COR-L47 (cell line): ENCODE measurements at places on chromosomes 16 and 17.

DNA sequence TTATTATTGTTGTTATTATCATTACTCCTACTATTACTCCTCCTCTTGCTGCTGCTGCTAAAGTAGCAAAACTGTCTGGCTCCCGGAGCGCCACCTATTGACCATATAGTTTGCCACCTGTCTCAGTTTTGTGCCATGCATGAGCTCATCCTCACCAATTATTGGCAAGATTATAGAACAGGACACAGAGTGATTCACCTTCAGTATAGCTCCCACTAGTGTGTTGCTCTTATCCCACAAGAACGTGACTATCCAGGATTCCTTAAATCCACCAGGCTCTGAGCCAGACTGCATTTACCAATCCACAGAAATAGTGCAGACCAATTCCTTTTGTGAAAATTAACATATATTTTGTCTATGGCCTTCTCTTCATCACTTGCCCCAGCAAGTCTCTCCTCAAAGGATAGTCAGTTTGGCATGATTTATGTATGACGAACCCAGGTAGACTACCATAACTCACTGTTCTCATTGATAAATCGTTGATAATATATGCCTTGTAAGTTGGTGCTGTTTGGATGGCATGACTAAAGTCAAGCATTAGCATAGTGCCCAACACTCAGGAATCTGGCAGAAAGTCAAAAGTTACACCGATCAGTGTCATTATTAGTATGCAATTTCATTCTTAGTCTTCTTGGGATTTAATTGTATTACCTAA lies 405.5 kb upstream of the HSBP1 start:
- no peak for DNase-seq

GRCh38 chr17:72011561-72011960 lies 109.3 kb upstream of the SOX9 start:
- DNase-seq: no peak

DNA sequence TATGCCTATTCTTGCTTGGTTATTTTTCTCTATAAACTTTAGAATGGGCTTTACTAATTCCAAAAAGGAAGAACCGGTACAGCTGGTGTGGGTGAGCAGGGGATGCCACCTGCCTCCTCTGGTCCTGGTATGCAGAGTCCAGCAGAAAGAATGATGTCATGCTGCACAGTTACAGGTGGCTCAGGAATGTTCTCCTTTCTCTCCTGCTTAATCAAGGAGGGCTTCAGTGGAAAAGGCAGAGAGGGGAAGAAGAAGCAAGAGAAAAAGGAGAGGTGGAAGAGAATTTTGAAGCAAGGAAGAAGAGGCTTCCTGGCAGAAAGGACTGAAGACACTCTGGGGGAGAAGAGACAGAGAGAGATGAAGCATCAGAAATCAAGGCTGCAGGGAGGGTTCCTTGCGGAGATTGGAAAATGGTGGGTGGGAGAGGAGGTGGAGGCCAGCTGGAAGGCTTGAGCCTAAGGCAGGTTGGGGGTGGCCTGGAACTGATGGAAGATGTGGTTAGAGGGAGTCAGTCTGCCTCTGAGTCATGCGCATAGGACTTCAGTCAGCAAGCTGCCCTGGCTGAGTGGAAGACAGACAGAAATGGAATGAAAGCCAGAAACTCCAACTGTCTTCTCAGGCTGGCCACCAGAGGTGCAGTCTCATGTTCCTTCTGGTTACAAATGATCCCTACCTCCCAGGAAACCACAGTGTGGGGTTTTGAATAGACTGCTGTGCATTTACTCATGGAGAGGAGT lies 64.6 kb upstream of the CRHR1 start:
- no peak for DNase-seq

- DNase-seq: no peak
These were observed 4.0 kb upstream of the WNT3 start for GRCh38 chr17:46822388-46822921.

GRCh38 chr16:24430954-24431760 lies 108.2 kb upstream of the RBBP6 start:
- no peak for DNase-seq

- DNase-seq: peak; percentile 14
These were observed 1.7 kb downstream of the RAD51D start for GRCh38 chr17:35117984-35118383.

- no peak for DNase-seq
These were observed 31.4 kb downstream of the YPEL2 start for GRCh38 chr17:59362811-59363205.

DNA sequence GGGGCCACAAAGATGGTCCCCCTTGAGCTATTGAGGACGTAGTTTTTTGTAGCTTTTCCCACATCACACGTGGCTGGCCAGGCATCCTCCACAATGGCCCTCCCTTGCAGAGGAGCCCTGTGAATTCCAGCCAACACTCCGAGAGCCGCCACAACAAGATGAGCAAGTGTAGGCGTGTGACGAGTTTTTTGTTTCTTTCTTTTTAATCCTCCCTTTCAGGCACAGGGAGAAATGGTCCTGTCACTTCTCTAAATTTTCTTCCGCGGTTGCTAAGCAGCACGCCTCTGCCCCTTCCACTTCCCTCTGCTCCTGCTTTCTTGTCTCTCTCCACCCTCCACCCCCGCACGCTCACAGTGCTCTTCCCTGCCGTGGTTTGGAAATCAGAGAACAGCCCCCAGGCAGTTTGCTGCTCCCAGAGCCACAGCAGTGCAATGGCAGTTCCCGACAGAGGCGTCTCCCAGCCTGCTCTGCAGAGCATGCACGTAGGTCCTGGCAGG lies 68.0 kb upstream of the MRTFB start:
- DNase-seq: no peak

DNA sequence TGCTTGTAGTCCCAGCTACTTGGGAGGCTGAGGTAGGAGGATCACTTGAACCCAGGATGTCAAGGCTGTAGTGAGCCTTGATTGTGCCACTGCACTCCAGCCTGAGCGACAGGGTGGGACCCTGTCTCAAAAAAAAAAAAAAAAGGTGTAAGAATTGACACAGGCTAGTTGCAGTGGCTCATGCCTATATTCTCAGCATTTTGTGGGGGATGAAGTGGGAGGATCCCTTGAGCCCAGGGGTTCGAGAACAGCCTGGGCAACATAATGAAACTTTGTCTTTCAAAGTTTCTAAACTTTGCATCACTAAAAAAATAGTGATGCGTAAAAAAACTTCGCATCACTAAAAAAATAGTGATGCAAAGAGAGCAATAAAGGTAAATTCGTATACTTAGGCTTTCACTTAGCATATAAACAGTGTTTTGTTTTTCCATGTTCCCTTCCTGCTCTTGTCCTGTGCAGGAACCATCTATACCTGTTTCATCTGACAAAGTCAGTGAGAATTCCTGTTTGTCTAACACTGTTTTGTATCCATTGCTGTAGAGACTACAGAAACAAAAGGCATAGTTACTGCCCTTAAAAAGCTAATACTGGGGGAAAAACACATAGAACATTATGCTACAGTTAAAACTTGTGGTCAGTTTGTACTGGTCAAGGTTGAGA lies 32.1 kb downstream of the CTCF start:
- DNase-seq: no peak

- no peak for DNase-seq
These were observed 167.7 kb upstream of the WSCD1 start for GRCh38 chr17:5902181-5903140.

GRCh38 chr16:31093132-31093703 lies 1.4 kb downstream of the VKORC1 start:
- peak; percentile 49 for DNase-seq

DNA sequence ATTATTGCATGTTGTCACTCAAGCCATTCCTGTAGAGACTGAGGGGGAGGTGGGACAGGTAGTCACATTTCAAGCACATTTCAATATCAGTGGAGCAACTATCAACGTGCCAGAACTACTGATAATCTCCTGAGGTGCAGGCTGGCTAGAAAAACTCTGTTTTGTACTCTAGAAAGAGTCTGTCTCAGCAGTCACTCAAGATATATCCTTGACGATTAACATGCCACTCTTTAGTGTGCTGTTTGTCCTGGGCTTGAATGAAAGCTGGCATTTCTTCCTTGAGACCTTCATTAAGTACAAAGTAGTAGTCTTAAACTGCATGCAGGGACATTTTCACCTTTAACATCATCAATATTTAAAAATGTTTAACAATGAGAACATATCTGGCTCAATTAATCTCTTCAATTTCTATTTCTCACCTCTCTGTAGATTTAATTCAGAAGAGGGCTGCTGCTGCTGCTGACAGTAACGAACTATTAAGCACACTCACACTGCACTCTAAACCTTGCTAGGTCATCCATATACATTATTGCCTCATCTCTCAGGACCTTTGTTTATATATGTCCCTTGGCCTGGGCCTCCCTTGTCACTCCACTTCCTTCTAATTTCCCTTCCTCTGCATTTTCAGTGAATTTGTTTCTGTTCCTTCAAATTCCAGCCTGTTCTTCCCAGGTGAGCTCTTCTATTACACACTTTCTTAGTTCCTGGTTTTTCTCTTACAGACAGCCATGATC lies 412.0 kb downstream of the HAPSTR1 start:
- no peak for DNase-seq

DNA sequence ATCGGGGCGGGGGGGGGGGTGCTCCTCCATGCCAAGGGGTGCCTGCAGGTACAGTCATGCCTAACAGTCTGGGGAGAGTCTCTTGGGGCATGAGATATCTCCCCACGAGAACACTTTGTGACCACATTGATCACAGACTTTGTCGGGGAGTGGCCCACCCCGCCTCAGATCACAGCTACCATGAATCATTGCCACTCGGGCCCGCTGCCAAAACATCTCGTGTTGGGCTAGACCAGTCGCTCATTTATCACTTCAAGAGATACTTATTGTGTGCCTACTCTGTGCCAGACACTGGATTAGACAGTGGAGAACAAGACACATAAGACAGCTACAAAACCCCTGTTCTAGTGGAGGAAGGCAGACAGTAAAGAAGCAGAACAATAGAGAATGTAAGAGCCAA lies 72.6 kb downstream of the CLEC16A start:
- no peak for DNase-seq

DNA sequence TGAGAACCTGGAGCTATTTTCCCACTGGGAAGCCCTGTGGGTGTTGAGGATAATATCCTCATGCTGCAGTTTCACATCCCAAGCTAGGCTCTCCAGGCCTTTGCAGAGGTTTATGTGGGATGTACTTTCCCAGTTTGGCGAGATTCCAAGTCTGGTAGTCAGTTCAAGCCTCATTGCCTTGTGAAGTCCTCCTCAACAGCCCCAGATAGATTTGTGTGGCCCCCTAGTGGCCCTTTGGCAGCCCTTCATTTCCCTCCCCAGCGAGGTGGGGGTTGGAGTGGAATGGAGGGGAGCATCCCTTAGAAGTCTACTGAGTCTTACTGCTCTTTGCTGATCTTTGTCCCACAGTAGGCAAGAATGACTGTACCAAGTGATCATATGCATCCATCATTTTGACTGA lies 137.9 kb downstream of the CDH11 start:
- peak; percentile 5 for DNase-seq

- no peak for DNase-seq
These were observed 130.3 kb downstream of the IRF8 start for GRCh38 chr16:86029131-86029741.

- no peak for DNase-seq
These were observed 82.9 kb downstream of the LMF1 start for GRCh38 chr16:887846-888245.

DNA sequence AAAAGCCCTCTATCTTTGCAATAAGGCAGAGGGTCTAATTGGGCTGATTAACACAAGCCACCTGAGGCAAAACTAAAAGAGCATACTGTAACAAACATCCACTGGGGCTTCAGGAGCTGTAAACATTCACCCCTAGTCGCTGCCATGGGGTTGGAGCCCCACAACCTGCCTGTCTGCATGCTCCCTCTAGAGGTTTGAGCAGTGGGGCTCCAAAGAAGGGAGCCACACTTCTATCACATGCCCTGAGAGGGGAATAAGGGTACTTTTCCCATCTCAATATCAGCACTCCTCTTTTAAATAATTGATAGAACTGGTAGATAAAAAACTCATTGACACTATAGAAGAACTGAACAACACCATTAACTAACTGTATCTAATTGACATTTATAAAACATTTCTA lies 130.1 kb upstream of the COX10 start:
- DNase-seq: no peak

DNA sequence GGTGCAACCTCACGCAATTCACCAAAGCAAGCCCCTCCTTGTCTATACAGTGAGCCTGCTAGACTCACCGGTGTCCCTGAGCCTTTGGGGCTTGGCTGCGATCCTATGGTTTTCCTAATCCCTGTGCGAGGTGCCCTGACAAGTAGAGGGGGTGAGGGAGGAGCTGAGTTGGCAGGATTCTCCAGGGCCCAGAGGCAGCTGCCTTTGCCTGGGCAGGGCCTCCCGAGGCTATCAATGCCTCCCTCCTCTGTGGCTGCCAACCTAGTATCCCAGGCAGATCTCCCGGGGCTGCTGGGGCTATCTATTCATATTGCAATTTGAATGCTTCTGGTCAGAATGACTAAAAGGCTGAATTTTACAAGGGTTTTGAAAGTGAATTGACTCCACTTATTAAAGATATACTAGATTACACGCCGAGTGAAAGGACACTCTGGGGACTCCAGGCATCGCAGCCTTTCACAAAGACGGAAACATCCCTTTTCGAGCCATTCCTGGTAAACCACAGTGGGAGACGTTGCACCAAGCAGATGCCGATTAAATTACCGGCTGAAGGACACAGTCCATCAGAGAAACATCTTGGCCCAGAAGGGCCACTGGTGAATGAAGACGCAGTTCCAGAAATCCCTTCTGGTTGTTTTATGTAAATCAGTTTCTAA lies 11.3 kb upstream of the PITPNM3 start:
- DNase-seq: no peak

DNA sequence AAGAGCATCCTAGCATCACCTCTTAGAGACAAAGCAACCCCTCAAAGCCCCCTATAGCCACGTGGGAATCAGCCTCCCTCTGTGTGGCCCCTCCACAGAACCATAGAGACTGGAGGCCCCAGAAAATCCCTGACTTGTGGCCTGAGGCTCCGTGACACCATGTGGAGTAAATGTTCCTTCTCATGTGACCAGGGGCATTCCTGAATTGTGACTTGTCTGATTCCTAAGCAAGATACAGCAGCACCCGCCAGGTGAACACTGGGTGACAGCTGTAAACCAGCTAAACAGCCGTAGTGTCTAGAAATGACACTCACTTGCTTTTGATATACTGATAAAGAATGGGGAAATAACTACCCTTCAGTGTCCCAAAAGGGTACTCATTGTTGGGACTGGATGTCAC lies 79.0 kb downstream of the DYNLRB2 start:
- DNase-seq: no peak

- peak; percentile 62 for DNase-seq
These were observed 1.3 kb downstream of the ZNF821 start for GRCh38 chr16:71882505-71883167.

GRCh38 chr16:30009085-30009862 lies 1.6 kb downstream of the DOC2A start:
- DNase-seq: no peak
